ENCODE measurements at places on chromosomes 12 and 14.

GRCh38 chr12:131643631-131644452 lies 67.0 kb upstream of the SFSWAP start:
- no peak for DNase-seq

DNA sequence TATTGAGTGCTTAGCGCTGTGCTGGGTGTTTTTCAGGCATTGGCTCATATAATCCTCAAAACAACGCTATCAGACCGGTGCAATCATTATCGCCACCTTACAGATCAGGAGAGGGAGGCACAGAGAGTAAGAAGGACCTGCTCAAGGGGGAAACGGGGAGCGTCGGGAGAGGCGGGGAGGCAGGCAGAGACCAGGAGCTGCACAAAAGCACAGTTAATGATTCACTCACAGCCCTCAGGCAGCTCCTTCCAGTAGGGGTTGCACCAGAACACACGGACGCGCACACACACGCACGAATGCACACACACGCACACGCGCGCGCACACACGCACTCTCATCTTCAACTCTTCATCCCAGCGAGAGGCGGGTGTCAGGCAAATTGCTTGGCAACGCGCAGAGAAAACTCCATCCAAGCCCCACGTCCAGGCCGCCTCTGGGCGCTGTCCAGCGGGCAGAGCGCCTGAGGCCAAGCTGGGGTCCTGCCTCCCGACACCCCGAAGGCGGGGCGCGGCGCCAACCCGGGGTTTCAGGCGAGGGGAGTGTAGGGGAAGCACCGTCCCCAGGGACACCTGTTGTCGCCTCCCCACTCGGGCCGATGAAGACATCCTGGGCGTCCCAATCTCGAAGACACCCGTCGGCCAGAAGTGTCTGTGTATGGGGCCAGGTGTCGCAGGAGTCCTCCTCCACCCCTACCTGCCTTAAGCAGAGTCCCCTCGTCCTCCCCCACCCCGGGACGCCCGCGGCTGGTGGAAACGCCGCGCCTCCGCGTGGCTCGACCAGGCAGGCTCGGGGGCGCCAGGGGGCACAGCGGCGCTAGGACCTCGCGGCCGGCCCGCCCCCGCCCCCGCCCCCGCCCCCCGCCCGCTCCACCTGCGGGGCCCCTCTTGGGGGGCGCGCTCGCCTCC lies 35.5 kb upstream of the STON2 start:
- peak; percentile 14 for DNase-seq

GRCh38 chr12:114684098-114684869 lies at the start of gene TBX3:
TSS of gene TBX3 (minus strand) at chr12:114684175. CDS start at chr12:114683200, 975 bp downstream.
- DNase-seq: no peak

- DNase-seq: no peak
Observed at GRCh38 chr12:71865757-71866536, 26.4 kb downstream of the TBC1D15 start.

DNA sequence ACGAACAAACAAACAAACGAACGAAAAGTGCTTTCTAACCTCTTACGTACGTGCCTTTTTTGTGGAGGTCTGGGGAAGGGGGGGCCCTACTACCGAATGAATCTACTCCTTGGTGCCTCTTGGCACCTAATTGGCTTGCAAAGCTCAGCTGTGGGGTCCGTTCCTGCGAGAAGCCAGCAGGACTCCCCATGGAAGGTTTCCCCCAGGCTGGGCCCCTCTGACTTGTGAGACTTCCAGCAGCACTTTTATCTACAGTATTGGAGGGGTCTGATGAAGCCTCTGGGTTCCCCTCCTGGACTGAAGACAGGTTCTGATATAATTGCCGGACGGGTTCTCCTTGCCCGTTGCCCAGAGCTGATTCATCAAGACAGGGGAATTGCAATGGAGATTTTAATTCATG lies 1.2 kb upstream of the TMEM106C start:
- no peak for DNase-seq

GRCh38 chr12:46569826-46570439 lies 197.4 kb upstream of the SLC38A2 start:
- DNase-seq: no peak

GRCh38 chr12:96719660-96720362 lies 187.2 kb upstream of the NEDD1 start:
- peak; percentile 49 for DNase-seq

All from OCI-LY7 (cell line).